ENCODE measurements at places on chromosomes 4 and X. TPM values are rescaled to one million over a fixed set of nuclear protein-coding genes. Genes with fewer than 3 reads are reported as not detected.

- DNase-seq, result no peak
Measured at GRCh38 chr4:61923179-61923578, 723.1 kb downstream of the ADGRL3 start.

Gene C4orf17
- not detected for total RNA-seq

DNA sequence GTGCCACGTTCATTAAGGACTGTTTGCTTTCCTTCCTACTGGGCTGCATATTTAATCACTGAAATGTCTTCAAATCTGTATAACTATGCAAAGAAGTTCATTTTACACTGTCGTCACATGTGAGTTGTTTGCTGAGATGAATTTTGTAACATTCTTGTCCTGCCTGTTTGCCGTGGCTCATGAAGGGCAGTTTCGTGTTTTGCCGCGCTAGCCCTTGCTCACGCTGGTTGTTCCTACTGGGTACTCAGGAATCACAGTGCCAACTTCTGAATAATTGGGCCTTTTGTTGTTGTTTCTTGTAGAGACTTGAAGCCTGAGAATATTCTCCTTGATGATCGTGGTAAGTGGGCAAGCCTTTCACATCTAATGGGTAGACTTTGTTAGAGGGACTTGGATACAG lies 52.2 kb downstream of the HTT-AS start:
- no peak for DNase-seq

Gene WAS
- 2.6 TPM for total RNA-seq

Gene EVC
- total RNA-seq, result 6.3 TPM

DNA sequence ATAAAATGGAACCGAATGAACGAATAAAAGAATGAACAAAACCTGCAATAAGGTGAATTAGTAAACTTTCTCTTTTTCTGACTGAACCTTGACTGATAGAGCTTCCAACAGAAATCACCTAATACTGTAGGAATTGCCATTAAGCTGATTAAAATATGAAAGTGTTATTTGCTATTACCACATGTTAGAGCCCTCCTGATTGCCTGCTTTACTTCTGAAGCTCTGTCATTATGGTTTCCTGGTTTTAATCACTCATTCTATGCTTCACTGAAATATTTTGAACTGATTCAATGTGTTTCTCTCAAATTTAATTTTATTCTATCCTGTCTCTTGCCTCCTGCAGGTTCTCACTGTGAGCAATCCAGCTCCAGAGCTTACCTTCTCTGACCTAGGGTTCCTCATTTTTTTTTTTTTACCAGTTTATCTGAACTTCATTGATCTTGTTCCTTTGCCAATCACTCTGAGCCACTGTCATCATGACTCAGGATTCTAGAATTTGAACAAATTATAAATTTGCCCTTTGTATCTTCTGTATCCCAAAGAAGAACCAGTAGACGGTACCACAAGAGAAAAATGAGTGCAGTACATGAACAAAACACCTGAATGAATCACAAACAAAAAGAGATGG lies 48.1 kb upstream of the UGT2B15 start:
- no peak for DNase-seq

DNA sequence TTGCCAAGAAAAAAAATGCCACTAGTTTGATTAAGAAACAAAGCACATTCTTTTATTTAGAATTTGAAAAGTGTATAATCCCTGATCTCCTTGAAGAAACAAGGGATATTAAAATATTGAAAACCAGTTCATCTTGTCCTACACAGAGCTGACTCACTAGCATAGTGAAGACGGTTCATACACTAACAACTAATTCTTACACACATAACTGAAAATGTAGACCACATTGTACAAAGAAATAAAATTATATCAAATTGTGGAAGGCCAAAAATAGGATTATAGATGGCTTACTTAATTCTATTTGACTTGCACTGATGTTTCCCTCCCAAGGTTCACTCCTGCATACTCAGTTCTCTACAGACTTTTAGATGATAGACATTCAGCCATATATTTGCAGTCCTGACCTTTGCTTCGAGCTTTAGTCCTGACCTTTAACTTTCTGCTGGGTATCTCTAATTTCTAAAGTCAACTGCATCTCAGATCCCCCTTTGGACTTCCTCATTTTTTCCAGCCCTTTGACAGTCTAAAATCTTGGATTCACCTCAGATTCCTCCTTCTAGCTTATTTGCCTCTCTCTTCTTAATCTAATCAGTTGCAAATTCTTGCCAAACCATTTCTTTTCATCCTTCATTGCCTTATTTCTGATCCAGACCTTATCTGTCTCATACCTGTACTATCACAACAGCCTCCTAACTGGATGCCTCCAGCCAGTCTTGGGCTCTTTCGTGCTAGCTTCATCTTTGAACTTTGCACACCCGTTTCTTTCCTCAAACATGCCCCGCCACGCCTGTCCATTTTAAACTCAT lies 4.5 kb upstream of the WWC2 start:
- no peak for DNase-seq

- no peak for DNase-seq
Measured at GRCh38 chr4:146193628-146194027, 18.1 kb downstream of the LSM6 start.

- DNase-seq, result no peak
Measured at GRCh38 chr4:183183906-183184535, 85.0 kb downstream of the WWC2 start.

- peak; percentile 91 for DNase-seq
Measured at GRCh38 chr4:8394061-8394519, 46.4 kb downstream of the ACOX3 start.

Gene PLAC8
- 1.1 TPM for total RNA-seq

Gene RBMXL3
- total RNA-seq, result not detected

DNA sequence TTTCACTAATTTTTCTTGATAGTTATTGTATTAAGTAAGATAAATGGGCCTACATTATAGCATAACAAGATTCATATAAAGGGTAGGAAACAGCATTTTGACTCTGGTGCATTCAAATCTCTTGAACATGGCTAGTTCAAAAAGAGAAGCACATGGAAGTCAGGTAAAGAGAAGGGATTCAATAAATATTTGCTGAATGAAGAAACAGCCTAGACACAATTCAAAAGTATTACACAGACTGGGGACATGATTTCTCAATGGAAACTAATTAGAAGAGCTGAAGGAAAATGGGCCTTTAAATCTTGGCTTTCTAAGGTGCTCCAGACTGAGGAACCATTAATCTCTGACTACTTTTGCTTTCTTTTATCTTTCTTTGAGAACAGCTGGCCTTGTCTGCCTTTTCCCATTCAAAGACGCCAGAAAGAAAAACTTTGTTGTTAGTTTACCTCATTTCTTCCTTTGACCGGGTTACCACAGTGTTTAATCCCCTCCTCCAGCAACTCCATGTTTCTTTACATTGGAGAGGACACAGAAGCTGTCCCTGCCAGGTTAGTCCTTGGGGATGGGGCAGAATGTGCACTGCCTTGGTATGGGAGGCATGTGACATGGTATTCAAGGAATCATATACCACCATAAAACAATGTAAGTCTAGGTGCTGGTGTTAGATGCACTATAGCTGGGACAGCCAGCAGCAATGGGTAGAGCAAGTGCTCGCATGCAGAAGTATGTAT lies 264.2 kb downstream of the CAMK2D start:
- DNase-seq, result no peak

Gene ENOPH1
- 14.5 TPM for total RNA-seq

Gene LRP2BP
- total RNA-seq, result 2.4 TPM

DNA sequence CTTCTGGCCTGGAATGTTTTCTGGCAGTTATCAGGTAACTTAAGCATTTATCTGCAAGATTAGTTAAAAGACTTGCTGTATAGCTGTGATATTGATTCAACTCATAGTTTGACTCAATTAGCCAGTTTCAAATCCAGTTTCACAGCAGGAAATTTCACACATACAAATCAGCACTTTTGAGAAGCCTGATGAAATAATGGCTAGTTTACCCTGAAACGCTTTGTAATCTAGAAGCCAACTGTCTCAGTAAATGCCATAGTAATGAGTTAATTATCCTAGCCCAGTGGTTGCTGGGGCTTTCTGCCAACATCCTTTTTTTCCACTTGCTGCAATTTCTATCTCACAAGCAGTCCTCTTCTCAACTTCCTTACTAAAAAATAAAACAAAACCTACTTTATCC lies 53.1 kb downstream of the ARHGEF38 start:
- no peak for DNase-seq

Gene DAPP1
- 0.42 TPM for total RNA-seq

Gene ZNF81
- 4.7 TPM for total RNA-seq

DNA sequence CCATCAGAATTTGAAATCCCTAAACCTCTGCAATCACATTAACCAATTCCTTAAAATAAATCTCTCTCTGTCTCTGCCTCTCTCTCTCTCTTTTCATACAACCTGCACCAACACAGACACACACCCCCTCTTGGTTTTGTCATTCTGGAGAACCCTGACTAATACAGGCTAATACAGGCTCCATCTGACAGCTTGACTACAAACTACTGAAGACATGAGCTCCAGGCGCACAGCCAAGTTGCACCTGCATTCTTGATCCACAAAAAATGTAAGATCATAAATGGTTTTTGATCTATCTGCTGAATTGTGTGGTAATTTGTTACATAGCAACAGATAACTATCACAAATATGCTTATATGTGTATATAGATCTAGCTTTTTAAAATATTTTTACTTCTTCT lies 2414.2 kb downstream of the PCDH7 start:
- no peak for DNase-seq

Gene TASL
- 0.62 TPM for total RNA-seq

Gene IL1RAPL2
- total RNA-seq, result not detected

Gene FAM13A
- total RNA-seq, result 13.7 TPM

GRCh38 chr4:41541687-41542094 lies 3.7 kb downstream of the LIMCH1 start:
- no peak for DNase-seq

DNA sequence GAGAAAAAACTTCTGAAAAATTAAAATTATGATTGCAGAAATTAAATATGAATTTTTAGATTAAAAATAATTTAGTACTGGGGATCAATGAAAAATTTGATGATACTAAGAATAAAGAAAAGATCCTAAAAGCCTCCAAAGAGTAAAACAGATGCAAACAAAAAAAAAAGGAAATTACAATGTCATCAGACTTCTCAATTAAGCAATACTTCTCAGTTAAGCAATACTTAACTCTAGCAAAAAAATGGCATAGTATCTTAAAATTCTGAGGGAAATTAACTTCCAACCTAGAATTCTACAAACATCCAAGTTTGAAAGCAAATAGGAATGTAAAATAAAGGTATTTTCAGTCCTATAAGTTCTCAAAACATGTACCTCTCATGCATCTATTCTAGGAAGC lies 141.2 kb upstream of the INTU start:
- no peak for DNase-seq

DNA sequence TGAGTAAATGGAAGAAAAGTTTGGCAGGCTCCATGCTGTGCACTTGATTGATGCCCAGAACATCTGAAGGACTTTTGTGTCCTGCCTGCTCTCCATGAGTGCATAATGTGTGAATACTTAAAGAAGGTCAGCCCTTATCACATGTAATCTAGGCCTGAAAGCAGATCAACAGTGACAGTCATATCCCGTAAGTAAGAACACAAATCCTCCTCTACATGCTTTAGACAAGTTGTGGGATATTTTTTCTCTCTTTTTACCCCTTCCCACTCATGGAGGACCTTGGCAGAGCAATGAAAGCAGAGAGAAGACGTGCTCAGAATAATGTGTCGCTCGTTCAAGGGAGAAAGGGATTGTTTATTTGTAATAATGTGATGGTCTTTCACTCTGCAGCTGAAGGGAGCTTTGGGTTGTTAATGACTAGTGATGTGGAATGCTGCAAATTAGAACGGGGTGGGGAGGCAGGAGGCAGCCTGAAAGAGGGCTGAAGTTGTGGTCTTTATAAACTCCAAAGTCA lies 286.6 kb downstream of the BMPR1B start:
- no peak for DNase-seq

Gene VSIG4
- total RNA-seq, result 42.1 TPM

Gene GABRB1
- total RNA-seq, result 4.0 TPM

Gene FGF16
- total RNA-seq, result not detected

GRCh38 chr4:144906181-144906925 lies 191.6 kb downstream of the ANAPC10 start:
- DNase-seq, result no peak

DNA sequence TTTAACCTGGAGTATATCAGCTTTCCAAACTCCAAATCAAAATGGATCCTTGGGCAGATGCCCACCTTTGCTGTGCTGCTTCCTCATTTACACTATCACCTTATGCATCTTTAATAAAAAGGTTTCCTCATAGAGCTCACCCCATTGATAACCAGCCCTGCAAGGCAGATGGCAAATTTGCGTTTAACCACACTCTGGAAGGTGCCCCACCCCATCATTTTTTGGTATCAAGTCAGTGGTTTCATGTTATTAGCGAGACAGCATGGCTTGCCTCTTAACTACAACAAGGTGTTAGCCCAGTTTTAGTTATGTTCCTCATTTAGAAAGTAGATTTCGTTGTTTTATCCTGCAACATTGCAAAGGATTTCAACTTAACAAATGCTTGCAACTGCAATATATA lies 214.0 kb upstream of the WDFY3 start:
- no peak for DNase-seq

Gene SPANXN4
- total RNA-seq, result not detected

- no peak for DNase-seq
Measured at GRCh38 chr4:52889354-52889753, 27.2 kb downstream of the RASL11B start.

- no peak for DNase-seq
Measured at GRCh38 chrX:13194291-13195103, 125.4 kb downstream of the ATXN3L start.

DNA sequence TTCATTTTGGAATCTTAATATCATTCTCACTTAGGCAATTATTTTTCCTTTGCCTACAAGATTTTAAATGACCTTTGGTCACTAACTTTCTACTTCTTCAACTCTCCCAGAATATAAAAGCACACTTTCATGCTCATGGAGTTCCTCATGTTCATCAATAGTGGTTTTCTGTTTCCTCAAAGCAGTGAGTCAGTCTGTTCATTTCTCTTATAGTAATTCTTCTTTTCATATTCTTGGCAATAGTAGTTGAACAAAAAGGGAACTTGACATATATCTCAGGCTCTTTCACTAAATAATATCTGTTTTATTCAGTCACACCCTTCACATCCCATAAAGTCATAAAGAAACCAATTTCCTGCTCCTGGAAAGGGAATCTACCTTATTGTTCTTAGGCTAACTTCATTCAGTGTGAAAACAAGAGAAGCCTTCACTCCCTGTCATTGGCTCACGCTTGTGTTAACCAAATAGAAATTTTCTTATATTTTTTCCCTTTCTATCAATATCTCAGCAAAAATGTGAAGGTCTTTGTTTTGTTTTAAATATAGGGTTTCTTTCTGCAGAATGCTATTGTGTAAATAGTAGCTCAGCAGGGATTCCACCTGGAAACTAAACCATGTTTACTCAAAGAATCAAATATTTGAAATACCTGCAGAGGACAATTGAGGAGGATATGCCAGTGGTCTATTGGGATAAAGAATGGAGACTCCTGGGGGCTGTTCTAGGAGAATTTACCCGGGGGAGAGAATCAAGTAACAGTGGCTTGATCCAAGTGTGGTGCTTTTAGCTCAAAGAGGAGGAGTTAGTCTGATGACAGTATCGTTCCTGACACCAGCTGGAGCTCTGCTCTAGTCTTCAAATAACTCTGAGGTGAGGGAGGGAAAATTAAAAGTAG lies 13.4 kb upstream of the TNIP3 start:
- no peak for DNase-seq
